Testis (tissue), 5 donors: ENCODE measurements at places on chromosomes 2 and 18. TPM values are rescaled to one million over a fixed set of nuclear protein-coding genes. Genes with fewer than 3 reads are reported as not detected.
A peak's percentile ranks its signal among the peaks of the same experiment; 100 is the strongest.

Gene NTSR2
- polyA plus RNA-seq, result not detected

Gene GKN1
- not detected for polyA plus RNA-seq

- DNase-seq, result no peak
Measured at GRCh38 chr2:112791019-112791418, 6.7 kb upstream of the IL1A start.

GRCh38 chr18:2083691-2084090, 487.6 kb downstream of the METTL4 start:
- peak; percentile 56 for DNase-seq

- DNase-seq, result no peak
Measured at GRCh38 chr2:70516596-70516995, 37.0 kb downstream of the TGFA start.

GRCh38 chr18:73784853-73785252, 362.8 kb downstream of the FBXO15 start:
- DNase-seq, result no peak
